ENCODE measurements at places on chromosomes 13 and 19.
A peak's percentile ranks its signal among the peaks of the same experiment; 100 is the strongest.

DNA sequence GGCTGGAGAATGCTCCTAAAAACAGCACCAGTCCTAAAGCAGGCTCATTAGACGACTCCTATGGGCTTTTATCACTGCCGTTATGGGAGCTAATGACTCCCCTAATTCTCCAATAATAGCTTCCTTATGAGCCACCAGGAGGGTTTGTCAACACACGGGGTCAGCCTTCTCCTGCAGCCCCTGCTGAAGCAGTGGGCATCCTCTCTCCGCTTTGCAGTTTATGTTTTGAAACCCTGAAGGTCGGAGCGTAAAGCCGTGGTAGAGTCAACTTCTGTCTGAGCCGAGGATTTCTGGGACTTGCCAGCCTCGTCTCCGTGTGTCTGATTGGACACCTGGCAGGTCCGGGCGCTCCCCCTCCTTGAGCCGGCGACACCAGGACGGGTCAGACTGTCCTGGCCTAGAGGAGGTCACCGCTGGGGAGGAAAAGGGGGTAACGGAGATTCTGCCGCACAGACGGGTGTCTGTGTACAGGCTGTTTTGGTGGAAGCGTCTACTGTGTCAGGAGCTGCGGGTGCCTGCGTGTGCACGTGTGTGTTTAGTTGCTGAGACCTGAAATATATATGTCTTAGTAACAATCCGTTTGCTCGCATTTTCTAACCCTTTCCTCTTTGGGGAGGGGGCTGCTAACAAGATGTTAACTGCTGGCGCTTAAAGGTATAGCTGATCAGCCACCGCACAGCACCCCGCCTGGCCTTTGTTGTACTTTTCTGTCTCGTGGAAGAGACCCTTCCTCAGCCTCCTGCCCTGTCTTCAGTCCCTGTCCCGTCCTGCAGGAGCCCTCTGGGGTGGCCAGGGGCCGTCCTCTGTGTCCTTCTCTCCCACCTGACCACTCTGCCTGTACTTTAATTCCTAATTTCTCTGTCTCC, 1.9 kb downstream of the KDM4B start:
- H3K4me3 ChIP-seq = peak overlapping the region; percentile 67
- H3K4me1 ChIP-seq = peaks cover 43% of the 10 kb centered on the region
- H3K27me3 ChIP-seq = no peaks in the 10 kb centered on the region
- H3K27ac ChIP-seq = no peak overlapping the region
- H3K36me3 ChIP-seq = no peaks in the 10 kb centered on the region

DNA sequence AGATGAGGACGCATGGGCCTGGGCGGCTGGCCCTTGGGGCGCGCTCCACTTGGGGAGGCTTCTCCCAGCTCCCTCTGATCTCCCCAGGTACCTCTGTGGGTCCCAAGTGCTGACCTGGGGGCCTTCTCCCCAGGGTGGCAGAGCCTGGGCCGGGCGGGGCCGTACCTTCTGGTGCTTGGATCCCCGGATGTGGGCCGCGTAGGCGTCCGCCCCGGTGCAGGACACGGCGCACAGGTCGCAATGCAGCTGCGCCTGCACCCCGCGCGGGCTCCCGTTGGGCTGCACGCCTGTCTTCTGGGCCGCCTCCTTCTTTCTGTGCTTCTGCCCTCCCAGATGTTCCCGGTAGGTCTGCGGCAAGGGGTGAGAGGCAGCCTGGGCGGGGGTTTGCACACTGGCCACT, 41.1 kb upstream of the MATK start:
- no peak overlapping the region for H3K4me3 ChIP-seq
- no peak overlapping the region for H3K27ac ChIP-seq
- DNase-seq = no peak
- peaks cover 16% of the 10 kb centered on the region for H3K27me3 ChIP-seq

GRCh38 chr19:31350033-31350692, 927 bp upstream of the TSHZ3 start:
- H3K27me3 ChIP-seq = peaks cover 39% of the 10 kb centered on the region
- no peak for DNase-seq
- H3K4me3 ChIP-seq = peak overlapping the region; percentile 77
- H3K36me3 ChIP-seq = no peaks in the 10 kb centered on the region
- peaks cover 40% of the 10 kb centered on the region for H3K4me1 ChIP-seq
- no peak overlapping the region for H3K27ac ChIP-seq

GRCh38 chr19:2060884-2061494, 9.9 kb upstream of the MKNK2 start:
- H3K27ac ChIP-seq = peak overlapping the region; percentile 95
- no peaks in the 10 kb centered on the region for H3K36me3 ChIP-seq
- peak overlapping the region; percentile 87 for H3K4me3 ChIP-seq
- peak; percentile 87 for DNase-seq
- H3K27me3 ChIP-seq = no peaks in the 10 kb centered on the region

- no peaks in the 10 kb centered on the region for H3K27me3 ChIP-seq
- DNase-seq = no peak
- peaks cover 39% of the 10 kb centered on the region for H3K4me1 ChIP-seq
- no peak overlapping the region for H3K27ac ChIP-seq
- no peak overlapping the region for H3K4me3 ChIP-seq
Observed at GRCh38 chr19:1016647-1017114, 4.2 kb downstream of the TMEM259 start.

GRCh38 chr13:86862137-86862536, 809.0 kb upstream of the SLITRK5 start:
- H3K27ac ChIP-seq = no peak overlapping the region
- no peak overlapping the region for H3K4me3 ChIP-seq
- no peaks in the 10 kb centered on the region for H3K4me1 ChIP-seq
- H3K27me3 ChIP-seq = no peaks in the 10 kb centered on the region
- no peaks in the 10 kb centered on the region for H3K36me3 ChIP-seq

- H3K36me3 ChIP-seq = no peaks in the 10 kb centered on the region
- peaks cover 61% of the 10 kb centered on the region for H3K27me3 ChIP-seq
- no peak for DNase-seq
- H3K27ac ChIP-seq = no peak overlapping the region
- H3K4me3 ChIP-seq = no peak overlapping the region
- H3K4me1 ChIP-seq = no peaks in the 10 kb centered on the region
Observed at GRCh38 chr19:50967929-50968715, 1.3 kb downstream of the KLK6 start.

- H3K36me3 ChIP-seq = peaks cover 59% of the 10 kb centered on the region
- no peak overlapping the region for H3K27ac ChIP-seq
- no peak overlapping the region for H3K4me3 ChIP-seq
- no peaks in the 10 kb centered on the region for H3K27me3 ChIP-seq
- no peak for DNase-seq
Observed at GRCh38 chr19:2077833-2078619, 18.1 kb downstream of the MOB3A start.

- no peaks in the 10 kb centered on the region for H3K4me1 ChIP-seq
- no peaks in the 10 kb centered on the region for H3K27me3 ChIP-seq
- H3K27ac ChIP-seq = no peak overlapping the region
Observed at GRCh38 chr13:23919006-23919405, 21.7 kb upstream of the C1QTNF9B start.

- H3K27ac ChIP-seq = no peak overlapping the region
- no peak overlapping the region for H3K4me3 ChIP-seq
- peaks cover 52% of the 10 kb centered on the region for H3K36me3 ChIP-seq
- DNase-seq = no peak
- no peaks in the 10 kb centered on the region for H3K27me3 ChIP-seq
- H3K4me1 ChIP-seq = no peaks in the 10 kb centered on the region
Observed at GRCh38 chr19:36997152-36997842, 80.9 kb upstream of the ZNF420 start.

GRCh38 chr13:114090476-114090875, 41.9 kb downstream of the RASA3 start:
- H3K27ac ChIP-seq = no peak overlapping the region
- H3K27me3 ChIP-seq = no peaks in the 10 kb centered on the region
- peak; percentile 61 for DNase-seq
- H3K4me3 ChIP-seq = no peak overlapping the region
- H3K36me3 ChIP-seq = no peaks in the 10 kb centered on the region

DNA sequence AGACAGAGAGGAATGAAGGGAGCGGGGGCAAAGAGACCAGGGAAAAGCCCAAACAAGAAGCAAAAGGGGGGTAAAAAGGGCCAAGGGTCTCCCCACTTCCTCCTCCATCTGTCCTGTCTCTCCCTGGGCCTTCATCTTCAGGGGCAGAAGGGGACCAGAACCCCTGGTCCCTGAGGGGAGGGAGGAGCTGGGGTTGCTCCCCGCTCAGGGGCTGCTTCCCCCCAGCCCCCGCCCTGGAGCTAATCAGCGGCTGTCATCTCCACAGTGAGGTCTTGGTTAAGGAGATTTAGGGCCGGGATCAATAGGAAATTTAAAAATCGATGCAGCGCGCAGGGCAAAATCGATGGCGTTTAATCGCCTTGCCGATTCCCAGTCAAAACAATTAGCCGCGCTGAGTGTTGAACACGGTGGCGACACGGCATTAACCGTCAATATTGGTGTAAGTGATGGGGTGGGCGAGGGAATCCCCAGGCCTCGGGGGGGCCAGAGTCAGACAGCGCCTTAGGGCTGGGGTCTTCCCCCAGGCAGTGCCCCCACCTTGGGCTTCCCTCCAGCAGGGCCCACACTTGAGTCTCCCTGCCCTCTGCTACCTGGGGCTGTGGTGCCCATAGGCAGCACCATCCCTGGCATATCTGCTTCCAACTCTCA, 29.5 kb upstream of the POU2F2 start:
- no peaks in the 10 kb centered on the region for H3K4me1 ChIP-seq
- H3K4me3 ChIP-seq = no peak overlapping the region
- H3K27ac ChIP-seq = no peak overlapping the region
- no peaks in the 10 kb centered on the region for H3K27me3 ChIP-seq

DNA sequence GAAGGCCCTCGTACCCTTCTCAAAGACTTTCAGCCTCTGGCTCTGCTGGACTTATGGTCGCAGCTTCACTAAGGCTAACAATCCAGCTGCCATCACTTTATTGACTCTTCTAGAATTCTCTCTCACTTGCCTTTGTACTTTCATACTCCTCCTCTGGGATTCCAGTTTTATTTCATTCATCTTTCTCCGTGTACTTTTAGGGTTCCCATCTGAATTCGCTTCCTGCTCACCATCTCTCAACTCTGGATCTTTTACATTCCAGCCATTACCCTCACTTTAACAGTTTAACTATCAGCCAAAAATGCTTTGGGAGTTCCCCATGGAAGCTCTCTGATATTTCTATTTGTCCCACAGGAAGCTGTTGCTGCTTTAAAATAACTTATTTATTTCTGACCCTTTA, 149.3 kb upstream of the KL start:
- no peak overlapping the region for H3K4me3 ChIP-seq
- H3K27ac ChIP-seq = no peak overlapping the region
- no peaks in the 10 kb centered on the region for H3K27me3 ChIP-seq
- DNase-seq = no peak

DNA sequence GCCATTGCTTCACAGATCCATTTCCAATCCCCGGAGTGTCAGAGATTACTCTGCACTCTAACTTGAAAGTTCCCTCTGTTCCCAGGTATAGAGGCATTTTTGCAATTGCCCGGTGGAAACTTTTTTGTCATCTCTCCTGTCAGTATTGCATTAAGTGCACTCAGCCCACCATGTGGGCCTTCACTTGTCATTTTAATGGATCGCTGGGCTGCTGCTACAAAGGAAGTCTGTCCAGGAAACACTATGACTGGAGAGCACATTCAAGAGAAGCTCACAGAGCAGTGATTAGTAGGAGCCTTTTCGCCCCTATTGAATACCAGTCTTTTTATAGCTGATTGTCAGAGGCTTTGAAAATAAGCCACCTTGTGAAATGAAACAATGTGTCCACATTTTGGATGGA, 180.9 kb downstream of the B3GLCT start:
- no peak for DNase-seq
- no peaks in the 10 kb centered on the region for H3K4me1 ChIP-seq
- no peaks in the 10 kb centered on the region for H3K27me3 ChIP-seq

GRCh38 chr19:44666852-44667556, 4.3 kb upstream of the CEACAM19 start:
- no peaks in the 10 kb centered on the region for H3K27me3 ChIP-seq
- H3K27ac ChIP-seq = no peak overlapping the region
- H3K4me3 ChIP-seq = no peak overlapping the region
- peaks cover 11% of the 10 kb centered on the region for H3K36me3 ChIP-seq
- no peak for DNase-seq

DNA sequence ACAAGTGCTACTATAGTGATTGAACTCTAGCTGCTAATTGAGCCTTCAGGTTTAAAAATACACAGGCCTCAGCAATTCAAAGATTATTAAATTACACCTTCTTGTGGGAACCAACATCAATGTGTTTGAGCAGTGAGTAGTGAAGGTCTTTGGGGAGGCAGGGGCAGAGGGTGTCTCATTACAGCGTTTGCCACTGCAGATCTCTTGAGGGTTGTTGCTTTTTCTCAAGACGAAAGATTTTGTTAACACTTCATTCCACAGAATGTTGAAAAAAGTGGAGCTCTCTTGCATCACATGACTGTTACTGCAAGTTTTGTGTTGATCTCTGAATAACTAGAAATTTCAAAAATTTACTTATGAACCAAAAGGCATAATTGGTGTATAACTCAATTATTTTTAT, 253.6 kb downstream of the ATP8A2 start:
- H3K36me3 ChIP-seq = no peaks in the 10 kb centered on the region
- H3K4me3 ChIP-seq = no peak overlapping the region
- no peaks in the 10 kb centered on the region for H3K4me1 ChIP-seq

DNA sequence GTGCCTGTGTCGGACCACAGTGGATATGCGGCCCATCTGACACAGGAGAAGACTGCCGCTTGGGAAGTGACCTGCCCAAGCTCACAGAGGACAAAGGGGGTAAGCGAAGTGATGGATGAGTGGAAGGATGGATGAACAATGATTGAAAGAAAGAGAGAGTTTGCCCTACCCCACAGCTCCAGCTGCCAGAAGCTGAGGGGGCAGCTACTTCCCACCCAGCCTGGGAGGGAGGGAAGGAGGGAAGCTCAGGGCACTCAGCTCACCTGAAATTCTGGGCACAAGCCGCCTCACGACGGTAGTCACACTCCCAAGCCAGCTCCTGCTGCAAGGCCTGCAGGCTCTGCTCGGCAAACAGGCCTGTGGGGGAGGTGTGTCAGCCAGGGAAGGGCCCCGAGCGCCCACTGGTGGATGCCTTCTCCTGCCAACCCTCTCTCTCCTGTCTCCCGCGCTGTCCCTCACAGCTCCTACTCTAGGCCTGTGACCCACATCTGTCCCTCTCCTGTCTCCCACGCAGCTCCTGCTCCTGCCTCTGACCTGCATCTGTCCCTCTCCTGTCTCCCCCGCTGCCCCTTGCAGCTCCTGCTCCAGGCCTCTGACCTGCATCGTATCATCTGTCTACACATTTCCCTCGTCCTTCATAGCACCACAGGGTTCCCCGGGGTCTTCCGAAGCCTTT, 12.0 kb upstream of the NUMBL start:
- no peaks in the 10 kb centered on the region for H3K27me3 ChIP-seq
- no peaks in the 10 kb centered on the region for H3K4me1 ChIP-seq
- peaks cover 55% of the 10 kb centered on the region for H3K36me3 ChIP-seq
- no peak for DNase-seq
- H3K27ac ChIP-seq = no peak overlapping the region

- no peaks in the 10 kb centered on the region for H3K36me3 ChIP-seq
Observed at GRCh38 chr13:93670866-93671265, 444.3 kb downstream of the GPC6 start.

- peaks cover 44% of the 10 kb centered on the region for H3K4me1 ChIP-seq
- DNase-seq = peak; percentile 88
- H3K4me3 ChIP-seq = peak within 1 kb of the TSS; percentile 71
- H3K36me3 ChIP-seq = peaks cover 7% of the 10 kb centered on the region
- H3K27me3 ChIP-seq = no peaks in the 10 kb centered on the region
Observed at GRCh38 chr19:1248139-1248785, at the start of gene MIDN. Gene MIDN (plus strand): TSS chr19:1248583. CDS start chr19:1250297, 1,714 bp downstream.

All from common myeloid progenitor, CD34-positive (primary cell).